ENCODE measurements at places on chromosomes 3 and 15.

DNA sequence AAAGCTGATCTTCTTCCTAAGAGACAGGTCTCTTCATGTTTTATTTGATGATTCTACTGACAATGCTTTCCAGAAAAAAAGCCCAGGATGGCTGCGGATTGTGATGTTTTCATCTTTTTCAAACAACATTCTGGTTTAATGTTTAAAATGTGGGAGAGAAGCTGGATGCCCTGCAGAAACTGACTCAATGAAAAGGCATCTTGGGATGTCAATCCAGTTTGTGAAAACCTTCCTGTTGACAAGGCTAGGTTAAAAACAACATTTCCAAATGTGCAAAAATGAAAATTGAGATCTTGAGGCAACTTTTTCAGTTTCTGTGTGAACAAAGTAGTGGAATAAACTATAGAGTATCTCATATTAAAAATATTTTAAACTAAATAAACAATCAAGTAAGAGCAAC is 156.0 kb upstream of the MRPL3 start:
- no peak for DNase-seq

DNA sequence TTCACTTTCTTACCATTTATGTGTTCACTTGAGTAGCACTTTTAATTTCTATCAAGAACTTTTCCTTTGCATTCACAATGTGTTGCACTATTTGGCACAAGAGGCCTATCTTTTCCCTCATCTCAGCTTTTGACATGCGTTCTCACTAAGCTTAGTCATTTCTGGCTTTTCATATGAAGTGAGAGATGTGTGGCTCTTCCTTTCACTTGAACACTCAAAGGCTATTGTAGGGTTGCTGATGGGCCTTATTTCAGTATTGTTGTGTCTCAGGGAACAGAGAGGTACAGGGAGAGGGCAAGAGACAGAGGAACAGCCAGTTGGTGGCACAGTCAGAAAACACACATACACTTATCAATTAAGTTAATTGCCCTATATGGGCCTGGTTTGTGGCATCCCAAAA is 127.4 kb upstream of the MLF1 start:
- DNase-seq = no peak

- peak; percentile 7 for DNase-seq
These were observed 255.6 kb downstream of the ZNF621 start for GRCh38 chr3:40780291-40780924.

DNA sequence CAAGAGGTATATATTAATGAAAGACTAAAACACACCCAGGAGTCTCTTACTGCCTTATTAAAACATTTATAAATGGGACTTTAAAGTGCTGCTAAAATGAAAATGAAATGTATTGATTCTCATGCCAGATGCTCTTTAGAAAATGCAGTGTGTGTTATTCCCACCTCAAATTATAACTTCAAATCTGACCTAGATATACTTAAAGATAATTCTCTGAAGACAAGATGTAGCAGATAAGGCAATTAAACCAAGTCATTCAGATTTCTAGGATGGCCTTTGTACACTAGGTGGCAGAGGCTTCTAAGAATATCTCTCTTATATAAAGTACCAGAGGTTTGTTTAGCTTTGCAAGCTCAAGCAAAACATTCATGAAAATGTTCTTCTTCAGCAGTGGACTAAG is 26.9 kb upstream of the GOLGA8B start:
- DNase-seq = peak; percentile 13

- DNase-seq = peak; percentile 41
These were observed 272.1 kb downstream of the BBX start for GRCh38 chr3:107794664-107795443.

DNA sequence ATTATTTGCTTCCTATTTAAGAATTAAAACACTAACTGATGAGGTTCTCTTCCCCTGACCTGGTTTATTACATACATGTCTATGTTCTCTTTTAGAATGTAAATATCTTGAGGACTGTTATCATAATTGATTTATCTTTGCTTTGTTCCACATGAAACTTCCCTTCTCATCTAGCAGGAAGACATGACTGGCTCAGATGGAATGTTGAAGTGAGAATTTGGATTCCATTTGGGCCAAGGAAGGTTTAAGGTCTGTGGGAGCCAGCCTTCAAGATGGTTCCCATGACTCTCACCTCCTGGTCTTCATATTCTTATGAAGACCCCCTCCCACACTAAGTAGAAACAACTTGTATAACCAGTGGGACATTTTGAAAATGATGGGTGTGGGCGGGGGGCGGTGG is 222.2 kb upstream of the GADL1 start:
- DNase-seq = peak; percentile 18

- DNase-seq = peak; percentile 73
These were observed 99.2 kb upstream of the MLF1 start for GRCh38 chr3:158471639-158472294.

DNA sequence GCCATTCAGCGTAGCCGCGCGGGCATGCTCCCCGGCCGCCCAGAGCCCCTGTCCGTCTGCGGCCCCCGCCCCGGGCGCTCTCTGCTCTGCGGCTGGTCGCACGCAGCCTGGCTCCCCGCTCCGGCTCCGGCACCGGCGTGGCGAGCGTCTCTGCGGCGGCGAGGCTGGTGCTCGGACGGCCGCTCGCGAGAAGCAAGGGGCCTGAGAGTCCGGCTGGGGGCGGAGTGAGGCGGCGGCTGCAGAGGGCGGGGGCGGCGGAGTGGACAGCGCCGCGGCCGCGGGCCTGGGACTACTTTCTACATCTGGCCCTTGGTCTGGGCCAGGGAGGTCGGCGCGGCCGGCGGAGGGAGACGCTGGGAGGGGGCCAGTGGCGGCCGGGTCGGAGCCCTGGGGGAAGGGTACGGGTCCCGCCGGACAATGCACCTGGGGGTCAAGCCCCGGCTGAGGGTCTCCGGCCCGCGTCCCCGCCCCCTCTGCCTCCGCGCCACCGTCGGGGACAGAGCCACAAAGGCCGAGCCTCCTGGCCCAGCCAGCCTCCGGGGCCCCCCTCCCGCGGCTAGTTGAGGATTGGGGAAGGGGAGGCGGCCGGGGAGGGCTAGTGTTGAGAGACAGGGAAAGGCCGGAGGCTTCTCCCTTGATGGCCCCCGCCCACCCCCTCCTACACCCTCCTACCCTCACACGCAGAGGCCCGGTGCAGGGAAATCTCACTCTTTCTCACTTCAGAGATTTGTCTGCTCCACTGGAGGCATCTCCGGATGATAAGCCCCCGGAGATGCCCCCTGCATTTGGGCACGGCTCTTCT is at the start of gene PRTG:
PRTG (minus strand) TSS at position 226 of the 802 bp plus-strand sequence; CDS start at position 5, 221 bp downstream.
- peak; percentile 58 for DNase-seq

DNA sequence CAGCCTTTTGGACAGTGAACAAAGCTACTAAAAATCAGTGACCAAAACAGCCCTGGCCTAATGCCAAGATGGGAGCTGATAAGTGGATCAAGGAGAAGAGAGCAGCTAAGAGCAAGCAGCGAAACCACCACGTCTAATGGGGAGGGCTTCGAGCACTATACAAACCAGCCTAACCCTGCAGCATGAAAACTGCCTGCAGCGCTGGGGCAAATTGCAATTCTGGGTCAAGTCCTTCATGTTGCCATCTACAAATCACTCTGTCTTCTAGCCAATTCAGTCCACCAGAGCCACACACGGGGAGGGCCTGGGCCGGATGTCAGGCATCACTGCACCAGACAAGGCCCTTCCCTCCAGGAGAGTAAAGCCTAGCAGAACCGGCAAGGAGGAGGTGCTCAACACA is 30.5 kb upstream of the SPATA12 start:
- DNase-seq = no peak

DNA sequence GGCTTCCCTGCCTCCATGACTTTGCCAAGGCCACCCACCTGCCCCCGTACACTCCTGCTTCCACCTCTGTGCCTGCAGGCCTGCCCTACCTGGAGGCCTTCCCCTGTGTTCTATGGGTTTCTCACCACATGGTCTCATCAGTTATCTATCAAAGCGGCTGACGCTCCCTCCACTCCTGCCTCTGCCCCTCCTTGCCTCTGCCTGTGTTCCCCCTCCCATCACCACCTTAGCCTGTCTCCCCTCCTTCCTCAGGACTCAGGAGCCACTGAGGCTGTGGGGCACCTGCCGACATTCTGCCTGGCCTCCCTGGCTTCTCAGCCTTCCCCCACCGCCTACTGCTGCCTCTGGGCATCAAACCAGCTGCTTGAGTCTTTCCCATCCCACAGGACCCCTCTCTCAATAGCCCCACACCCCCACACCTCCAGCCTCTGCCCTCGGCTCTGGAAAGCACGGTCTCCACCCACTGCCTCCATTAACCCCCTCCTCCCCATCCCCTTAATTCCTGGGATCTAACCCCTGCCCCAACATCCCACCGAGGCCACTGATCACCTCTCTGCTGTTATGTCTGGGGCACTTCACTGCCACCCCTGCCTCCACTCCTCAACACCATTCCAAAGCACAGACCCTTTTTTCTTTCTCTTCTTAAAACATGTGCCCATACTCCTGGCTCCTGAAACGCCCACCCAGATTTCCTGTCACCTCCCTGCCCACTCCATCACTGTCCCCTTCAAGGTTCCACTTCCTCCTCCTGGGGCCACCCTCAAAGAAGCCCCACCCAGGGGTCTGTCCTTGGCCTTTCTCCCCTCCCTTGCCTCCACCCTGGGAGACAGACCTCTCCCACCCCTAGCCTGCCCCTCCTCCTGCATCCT is 24.4 kb upstream of the CYP11A1 start:
- DNase-seq = no peak

DNA sequence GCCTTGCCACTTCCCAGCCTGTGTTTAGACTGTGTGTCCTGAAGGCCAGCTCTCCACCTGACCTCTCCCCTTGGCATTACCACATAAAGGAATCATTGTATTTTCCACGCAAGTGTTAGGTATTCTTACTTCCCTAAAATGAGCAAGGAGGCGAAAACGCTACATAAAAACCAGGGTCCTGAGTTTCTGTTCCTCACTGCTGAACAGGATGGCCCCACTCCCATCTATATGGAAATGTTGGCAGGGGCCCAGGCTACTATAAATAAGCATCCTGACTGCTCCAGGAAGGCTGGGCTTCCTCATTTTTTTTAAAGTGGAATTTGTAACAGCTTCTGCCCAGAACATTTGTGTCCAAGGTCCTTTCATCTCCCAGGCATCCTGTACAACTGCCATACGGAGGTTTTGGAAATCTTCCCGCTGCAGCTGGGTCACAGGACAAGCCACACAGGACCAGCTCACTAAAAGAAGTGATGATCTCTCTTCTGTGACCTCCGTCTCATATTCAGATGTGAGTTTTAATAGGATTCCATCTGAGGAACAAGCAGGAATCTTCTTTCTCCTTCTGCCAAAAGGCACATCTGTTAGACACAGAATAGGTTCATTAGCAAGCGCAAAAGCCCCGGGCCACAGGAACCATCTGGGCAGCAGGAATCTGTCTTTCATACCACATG is 56.4 kb upstream of the LIMD1 start:
- DNase-seq = peak; percentile 34

GRCh38 chr3:27095553-27096222 is 273.5 kb downstream of the NEK10 start:
- no peak for DNase-seq

GRCh38 chr15:59501597-59501996 is 63.6 kb downstream of the FAM81A start:
- DNase-seq = peak; percentile 46

GRCh38 chr3:173030273-173030672 is 110.8 kb downstream of the SPATA16 start:
- DNase-seq = no peak

- peak; percentile 77 for DNase-seq
These were observed 2.1 kb downstream of the IDH2 start for GRCh38 chr15:90099868-90100831.

- no peak for DNase-seq
These were observed 1048.1 kb downstream of the MCTP2 start for GRCh38 chr15:95279277-95280019.

- DNase-seq = peak; percentile 19
These were observed 50.7 kb downstream of the MAP6D1 start for GRCh38 chr3:183774631-183775030.

DNA sequence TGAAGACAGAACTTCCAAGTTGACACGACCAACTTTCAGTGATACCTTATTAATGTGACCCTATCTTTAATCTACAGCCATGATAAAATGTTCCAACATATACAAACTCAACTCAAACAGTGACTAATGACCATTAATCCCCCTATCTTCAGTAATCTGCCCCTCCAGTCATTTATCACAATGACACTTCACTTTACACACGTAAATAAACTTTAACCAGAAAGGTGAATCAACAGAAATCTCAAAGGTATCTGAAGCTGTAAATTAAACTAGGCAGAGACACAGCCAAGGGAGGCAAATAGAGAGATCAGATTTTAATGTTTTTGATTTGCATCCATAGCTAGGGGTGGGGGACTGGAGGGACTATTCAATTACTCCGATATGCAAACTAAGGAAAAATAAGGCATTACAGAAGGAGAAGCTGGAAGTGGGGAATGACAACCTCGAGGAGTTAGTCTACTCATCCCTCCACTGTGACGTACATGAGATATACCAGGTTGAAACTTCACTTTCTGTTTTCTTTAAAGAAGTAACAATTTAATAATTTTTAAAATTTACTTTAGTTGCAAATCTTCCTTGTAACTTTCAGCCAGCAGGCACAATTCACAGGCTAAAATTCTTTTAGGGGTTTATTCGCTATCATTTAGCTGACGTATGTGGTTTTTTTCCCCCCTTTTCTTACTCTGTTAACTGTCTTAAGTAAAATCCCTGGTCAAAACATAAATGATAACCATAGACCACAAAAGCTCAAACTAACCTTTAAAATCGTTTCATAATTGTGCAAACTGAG is 751.0 kb downstream of the ROBO1 start:
- peak; percentile 17 for DNase-seq

- no peak for DNase-seq
These were observed 105.8 kb downstream of the P3H2 start for GRCh38 chr3:190014940-190015339.

DNA sequence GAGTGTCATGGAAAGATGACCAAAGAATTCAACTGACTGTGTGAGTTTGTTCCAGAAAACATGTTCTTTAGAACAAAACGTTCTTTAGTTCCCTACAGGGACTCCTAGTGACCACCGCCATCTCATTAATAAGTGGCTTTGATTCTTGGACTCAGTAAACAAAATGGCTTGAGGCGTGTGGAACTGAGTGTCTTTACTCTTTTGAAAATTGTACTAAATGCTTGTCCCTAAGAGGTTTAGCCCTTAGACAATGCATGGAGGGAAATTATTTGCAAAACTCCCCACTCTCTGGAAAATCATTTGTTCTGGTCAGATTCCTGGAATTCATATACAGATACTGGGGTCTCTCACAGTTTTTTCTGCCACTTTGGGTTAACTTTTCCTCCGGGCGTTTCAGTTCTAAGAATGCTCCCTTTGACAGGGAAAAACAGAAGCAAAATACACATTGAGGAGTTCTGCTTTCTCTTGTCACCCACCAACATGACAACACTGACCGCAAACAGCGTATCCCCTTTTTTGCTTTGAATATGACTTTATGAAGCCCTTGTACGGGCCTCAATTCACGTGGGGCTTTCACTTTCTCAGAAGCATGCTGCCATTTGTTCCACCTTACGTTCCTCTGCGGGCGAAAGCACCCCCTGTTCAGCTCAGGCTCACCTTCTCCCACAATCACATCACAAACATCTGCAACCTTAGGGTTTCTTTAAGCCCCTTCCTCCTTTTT is 15.3 kb upstream of the NRROS start:
- DNase-seq = no peak

GRCh38 chr15:49990835-49991545 is 128.0 kb downstream of the ATP8B4 start:
- peak; percentile 36 for DNase-seq
